ENCODE measurements at places on chromosomes 12 and 14.

GRCh38 chr12:132559652-132560363, 50.6 kb downstream of the LRCOL1 start:
- peak; percentile 51 for DNase-seq

GRCh38 chr12:25376985-25377384, 126.3 kb upstream of the KRAS start:
- no peak for DNase-seq

GRCh38 chr12:62861586-62861985, 73.4 kb downstream of the PPM1H start:
- no peak for DNase-seq

DNA sequence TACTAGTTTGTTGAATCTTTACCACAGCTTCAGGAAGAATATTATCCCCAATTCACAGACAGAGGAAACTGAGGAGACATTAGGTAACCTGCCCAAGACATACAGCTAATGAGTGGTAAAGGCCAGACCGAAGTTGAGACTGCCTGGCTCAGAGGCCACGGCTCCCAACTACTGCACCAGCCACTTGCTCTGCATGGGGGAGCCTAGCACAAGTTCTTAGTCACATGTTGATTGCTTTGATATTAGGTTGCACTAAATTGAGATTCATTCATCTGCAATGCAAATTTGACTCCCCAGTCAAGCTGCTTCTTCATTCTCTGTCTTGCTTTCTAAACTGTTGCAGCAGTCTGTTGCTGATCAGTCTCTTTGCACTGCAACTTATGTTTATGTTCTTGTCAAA, 25.9 kb upstream of the POLR3B start:
- DNase-seq: no peak

DNA sequence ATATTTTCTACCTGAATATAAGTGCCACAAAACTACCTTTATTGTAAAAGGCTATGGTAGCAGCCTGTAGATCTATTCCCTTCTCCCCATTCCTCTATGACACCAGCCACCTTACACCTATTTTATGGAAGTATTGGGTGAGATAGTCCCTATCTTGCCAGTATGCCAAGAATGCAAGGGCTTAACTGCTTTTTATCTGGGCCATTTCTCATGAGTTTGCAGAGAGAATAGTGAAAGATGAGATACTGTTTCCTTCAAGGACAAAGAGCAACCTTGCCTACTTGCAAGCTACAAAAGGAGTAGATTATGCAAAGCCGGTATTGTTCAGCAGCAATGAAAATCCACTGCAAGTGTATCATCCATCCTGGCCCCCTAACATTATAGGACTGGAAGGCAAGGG, 1775.6 kb upstream of the SEL1L start:
- DNase-seq: no peak

DNA sequence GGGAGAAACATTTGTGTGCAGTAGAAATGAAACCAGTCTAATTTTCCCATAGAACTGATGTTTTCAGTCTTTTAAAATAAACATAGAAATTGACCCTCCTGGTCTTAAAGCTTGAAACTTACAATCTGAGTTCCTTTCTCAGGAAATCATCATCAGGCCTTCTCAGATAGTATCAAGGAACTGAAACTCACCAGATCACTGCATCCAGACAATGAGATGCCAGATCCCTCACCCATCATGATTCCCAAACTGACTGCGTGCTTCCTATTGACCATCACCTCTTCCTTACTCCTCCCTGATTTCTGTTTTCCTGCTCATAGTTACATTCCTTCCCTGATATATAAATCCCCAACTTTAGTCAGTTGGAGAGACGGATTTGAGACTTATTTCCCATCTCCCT, 195.0 kb upstream of the AMIGO2 start:
- no peak for DNase-seq

DNA sequence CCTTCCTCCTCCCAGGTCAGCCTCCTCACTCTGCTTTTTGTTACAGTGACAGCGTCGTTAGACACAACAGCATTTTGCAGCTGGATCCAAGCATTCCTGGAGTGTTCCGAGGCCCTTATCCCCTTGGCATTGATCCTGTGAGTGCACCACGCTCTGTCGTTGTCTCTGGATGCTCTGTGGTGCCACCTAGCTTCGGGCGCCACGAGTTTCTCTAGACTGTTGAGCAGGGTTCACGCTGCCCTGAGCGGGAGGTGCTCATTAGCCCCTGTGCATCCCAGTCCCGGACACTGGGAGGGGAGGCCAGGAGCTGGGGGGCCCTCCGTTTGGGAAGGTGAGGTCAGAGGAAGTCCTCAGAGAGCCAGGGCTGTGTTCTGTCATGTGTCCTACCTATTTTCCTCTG, 17.3 kb upstream of the DNAH10 start:
- no peak for DNase-seq

DNA sequence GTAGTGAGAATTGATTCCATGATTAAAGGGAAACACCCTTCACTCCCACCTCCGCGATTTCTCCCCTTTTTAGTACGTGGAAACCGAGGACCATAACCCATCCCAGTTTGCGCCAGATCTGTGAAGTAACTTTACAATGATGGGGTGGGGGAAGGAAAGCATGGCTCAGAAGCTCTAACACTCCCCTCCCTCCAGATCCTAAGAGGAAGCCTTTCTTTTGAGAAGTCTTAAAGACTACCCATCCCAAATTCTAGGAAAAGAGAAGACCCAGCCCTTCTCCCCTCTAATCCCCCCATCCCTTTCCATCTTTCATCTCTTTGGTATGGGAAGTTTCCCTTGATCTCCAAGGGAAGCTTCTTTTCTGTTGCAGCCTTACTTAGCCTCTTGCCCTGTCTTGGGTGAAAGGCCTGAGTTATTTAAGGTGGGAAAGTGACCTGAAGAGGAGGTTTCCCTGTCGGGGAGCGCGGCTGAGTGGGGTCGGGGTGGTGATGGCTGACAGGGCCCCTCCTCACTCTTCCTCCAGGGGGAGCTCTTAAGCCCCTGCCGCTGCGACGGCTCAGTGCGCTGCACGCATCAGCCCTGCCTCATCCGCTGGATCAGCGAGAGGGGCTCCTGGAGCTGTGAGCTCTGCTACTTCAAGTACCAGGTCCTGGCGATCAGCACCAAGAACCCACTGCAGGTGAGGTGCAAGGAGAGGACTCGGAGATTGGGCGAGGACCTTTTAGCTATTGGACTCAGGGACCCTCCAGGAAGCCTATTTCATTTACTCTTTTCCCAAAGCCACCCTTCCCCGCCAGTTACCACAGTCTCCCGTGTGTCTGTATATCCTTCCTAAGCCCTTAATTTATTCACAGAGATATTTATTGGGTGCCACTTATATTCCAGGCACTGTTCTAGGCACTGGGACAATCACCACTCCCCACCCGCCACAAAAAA, 1.8 kb downstream of the MARCHF9 start:
- peak; percentile 72 for DNase-seq

DNA sequence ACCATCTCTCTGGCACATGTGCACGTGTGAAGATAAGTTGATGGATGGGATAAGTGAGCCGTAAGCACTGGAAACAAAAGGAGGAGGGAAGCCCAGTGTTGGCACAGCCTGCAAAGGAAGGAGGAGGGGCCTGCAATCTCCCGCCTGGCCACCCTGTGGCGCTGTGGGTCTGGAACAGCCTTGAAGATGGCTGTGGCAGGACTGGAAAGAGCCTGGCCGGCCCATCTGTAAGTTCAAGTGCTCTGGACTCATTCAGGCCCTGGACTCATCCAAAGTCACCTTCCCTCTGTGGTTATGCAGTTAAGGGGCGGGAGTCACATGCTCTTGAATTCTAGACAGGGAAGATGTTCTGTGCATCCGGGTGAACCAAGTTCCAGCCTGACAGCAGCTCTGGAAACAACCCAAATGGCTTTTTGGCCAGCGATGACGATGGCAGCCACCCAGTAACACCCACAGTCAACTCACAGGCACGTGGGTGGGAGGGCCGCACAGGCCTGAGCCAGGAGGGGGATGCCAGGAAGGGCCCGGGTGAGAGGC, 50.4 kb downstream of the CHGA start:
- DNase-seq: no peak

GRCh38 chr14:93039649-93040315, 75.9 kb downstream of the ITPK1 start:
- no peak for DNase-seq

DNA sequence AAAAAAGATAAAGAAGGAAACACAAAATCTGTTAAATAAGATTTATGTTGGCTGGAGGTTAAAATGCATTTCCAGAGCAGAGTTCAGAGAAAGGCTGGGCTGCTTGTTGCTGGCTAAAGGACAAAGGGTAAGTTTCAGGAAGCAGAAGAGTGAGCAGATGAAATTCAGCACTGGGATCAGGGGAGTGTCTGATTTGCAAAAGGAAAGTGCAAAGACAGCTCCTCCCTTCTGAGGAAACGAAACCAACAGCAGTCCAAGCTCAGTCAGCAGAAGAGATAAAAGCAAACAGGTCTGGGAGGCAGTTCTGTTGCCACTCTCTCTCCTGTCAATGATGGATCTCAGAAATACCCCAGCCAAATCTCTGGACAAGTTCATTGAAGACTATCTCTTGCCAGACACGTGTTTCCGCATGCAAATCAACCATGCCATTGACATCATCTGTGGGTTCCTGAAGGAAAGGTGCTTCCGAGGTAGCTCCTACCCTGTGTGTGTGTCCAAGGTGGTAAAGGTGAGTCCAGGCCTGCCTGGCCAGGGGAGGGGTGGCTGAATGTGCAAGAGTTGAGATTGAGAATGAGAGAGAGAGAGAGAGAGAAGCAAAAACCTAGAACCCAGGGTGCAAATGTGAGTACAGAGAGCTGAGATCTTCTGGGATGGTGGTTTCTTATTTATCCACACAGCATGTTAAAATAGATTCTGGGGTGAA, at the start of gene OAS1:
TSS of gene OAS1 (plus strand) at position 251 of the 703 bp plus-strand sequence. CDS start at position 329, 78 bp downstream.
- no peak for DNase-seq

DNA sequence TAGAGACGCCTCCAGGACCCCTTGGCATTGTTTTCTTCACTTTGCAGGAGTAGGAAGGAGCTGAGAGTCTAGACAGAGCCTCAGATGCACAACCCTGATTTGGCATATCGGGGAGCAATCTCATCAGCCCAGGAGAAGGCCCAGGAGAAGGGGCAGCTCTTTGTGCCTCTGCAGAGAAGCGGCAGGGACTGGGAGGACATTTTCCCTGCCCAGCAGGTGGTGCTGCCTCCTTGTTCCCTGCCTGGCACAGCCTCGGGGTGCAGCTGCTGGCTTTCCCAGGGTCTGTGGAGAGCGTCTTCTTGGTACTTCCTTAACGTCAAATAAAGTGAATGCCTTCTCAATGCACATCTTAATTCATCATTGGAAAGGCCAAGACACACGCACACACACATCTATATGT, 419.5 kb downstream of the TMEM121 start:
- peak; percentile 20 for DNase-seq

GRCh38 chr14:58258156-58258555, 13.5 kb downstream of the PSMA3 start:
- no peak for DNase-seq

GRCh38 chr14:80211153-80212022, at the start of gene DIO2:
Gene DIO2 (minus strand): TSS chr14:80211504. CDS start chr14:80211472, 32 bp downstream.
- DNase-seq: no peak

- DNase-seq: no peak
These were observed 87.5 kb downstream of the DUSP16 start for GRCh38 chr12:12474931-12475795.

GRCh38 chr14:67172520-67172919, 16.7 kb upstream of the GARIN2 start:
- no peak for DNase-seq

- DNase-seq: no peak
These were observed 104.5 kb downstream of the ESRRB start for GRCh38 chr14:76480426-76480825.

- no peak for DNase-seq
These were observed 299.4 kb downstream of the SLC16A7 start for GRCh38 chr12:59895166-59895775.

- no peak for DNase-seq
These were observed 12.0 kb downstream of the ADGRD1 start for GRCh38 chr12:130965668-130966067.

GRCh38 chr14:87690076-87690613, 302.8 kb downstream of the GALC start:
- DNase-seq: no peak

GRCh38 chr12:110743571-110744093, 941 bp upstream of the PPP1CC start:
- DNase-seq: peak; percentile 12

GRCh38 chr12:57869927-57870318, 23.4 kb upstream of the CTDSP2 start:
- DNase-seq: no peak

- DNase-seq: no peak
These were observed 44.5 kb upstream of the EEA1 start for GRCh38 chr12:92973614-92974013.

DNA sequence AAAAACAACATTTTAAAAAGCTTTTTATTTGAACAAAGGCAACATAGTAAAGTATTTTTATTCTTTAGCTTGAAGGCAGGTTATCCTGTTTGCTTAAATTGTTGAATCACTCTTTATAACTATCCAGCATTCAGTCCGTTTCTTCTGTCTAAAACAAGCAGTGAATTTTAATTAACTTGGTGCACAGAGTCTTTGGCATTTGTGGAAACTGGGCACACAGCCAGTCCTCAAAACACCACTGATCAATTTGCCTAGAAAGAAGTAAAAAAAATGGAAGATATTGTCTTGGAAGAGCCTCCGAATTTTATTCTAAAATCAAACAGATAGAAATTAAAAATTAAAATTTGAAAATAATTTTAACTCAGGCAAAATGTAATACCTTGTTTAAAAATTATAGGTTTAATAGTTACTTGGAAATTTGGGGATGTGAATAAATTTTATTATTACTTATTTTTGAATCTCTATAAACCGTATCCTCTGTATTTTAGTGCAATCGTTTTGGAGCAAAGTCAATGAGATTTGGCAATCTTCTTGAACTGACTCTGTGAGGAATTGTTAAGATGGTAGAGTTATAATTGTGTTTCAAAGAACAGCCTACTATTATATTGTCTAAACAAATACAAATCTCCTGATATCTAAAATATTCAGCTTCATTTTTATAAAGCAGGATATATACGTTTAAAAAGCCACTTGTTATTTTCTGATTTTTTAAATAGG, 927.0 kb downstream of the SLC16A7 start:
- DNase-seq: no peak

- no peak for DNase-seq
These were observed 15.0 kb downstream of the CEP128 start for GRCh38 chr14:80926397-80927082.
